NCI-H2081 treated with DMSO at 0.1 percent for 48 hours (cell line): ENCODE measurements at places on chromosomes 12 and 14.

- no peak for DNase-seq
Measured at GRCh38 chr12:132061641-132062430, 82.3 kb downstream of the DDX51 start.

DNA sequence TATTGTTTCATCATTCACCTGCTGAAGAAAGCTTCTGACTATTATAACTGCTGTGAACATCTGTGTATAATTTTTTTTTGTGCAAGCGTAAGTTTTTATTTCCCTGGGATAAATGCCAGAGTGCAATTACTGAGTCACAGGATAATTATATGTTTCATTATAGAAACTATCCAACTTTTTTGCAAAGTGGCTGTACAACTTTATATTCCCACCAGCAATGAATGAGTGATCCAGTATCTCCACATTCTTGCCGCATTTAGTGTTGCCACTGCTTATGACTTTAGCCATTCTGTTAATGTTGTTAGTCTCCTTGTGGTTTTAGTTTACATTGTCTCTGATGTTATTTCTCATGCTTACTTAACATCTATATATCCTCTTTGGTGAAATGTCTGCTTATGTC lies 88.1 kb upstream of the CCDC175 start:
- DNase-seq, result no peak

GRCh38 chr14:68282479-68283377 lies 463.1 kb downstream of the RAD51B start:
- DNase-seq, result no peak

DNA sequence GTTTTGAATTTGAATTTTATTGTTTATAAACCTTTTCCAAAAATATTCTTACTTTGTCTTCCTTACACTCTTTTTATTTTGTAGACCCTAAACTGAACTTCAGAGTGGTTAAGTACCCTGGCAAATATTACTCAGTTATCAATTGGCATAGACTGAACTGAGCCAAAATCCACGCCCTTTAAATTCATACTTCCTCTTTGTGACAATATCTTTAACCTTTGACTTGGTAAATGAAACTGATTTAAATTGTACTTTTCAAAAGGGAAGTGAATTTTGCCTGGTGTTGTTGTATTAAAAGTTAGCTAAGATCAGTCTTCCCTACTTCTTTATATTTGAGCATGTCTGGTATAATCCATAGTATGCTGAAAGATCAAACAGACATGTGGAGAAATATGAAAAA lies 184.3 kb upstream of the USP15 start:
- no peak for DNase-seq

GRCh38 chr14:32560209-32560857 lies 231.2 kb downstream of the AKAP6 start:
- DNase-seq, result peak; percentile 38

DNA sequence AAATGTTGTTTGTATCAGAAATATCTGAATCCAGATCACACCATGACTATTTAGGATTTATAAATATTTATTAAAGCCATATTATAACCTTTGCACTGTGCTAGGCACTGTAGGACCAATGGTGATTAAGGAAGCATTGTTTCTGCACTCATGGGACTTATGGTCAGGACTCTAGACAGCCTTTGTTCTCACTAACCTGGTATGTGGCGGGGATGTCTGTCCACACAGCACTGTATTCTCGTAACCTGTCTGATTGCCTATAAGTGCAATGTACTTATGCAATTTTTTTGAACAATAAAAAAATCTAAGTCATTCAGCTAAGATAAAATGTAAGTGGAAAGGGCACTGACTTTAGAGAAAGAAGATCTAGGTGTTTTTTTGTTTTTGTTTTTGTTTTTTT lies 6.7 kb upstream of the SSPN start:
- no peak for DNase-seq

- no peak for DNase-seq
Measured at GRCh38 chr14:93903342-93904184, 23.6 kb upstream of the FAM181A start.

GRCh38 chr12:87728931-87729593 lies 300.1 kb downstream of the C12orf50 start:
- DNase-seq, result no peak

DNA sequence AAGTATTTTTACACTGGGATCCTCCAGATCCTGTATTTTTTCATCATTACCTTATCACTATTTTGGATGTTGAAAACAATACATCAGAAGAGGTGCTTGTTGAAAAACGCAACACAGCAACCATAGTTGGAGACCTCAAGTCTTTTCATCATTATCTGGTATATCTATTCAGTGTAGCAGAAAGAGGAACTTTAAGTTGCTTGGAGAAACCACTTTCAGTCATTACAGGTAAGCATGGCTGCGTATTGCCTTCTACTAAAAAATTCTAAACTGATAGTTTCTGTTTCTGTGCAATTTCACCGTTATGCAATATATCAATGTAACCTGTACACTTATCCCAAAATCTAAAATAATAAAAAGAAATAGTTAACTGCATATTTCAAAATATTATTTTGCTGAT lies 32.2 kb upstream of the PTPRQ start:
- no peak for DNase-seq

DNA sequence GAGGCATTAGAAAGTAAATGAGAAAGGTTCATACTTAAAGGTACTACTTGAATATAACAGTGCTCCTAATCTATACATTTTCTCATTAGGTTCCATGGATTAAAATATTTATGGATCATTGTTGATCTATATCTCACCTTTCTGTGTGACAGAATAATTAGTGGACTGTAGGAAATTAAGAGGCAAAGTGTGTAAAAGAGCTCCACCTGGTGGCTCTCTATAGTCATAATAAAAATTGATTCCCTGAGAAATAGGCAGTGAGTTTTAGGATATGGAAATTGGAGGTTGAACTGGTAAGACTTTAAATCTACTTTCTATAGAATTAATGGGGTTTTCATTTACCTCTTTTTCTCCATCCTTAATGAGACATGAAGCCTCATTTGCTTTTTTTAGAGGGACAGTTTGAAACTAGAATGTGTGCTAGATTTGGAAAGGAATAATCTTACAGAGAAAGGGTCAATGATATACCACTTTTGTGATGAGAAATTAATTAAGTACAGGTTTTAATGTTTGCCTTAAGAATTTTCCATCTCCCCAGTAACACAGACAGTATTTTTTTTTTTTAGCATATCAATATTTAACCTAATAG lies 11.8 kb upstream of the DERA start:
- DNase-seq, result no peak

GRCh38 chr14:75521415-75522199 lies 662 bp upstream of the BATF start:
- DNase-seq, result no peak

DNA sequence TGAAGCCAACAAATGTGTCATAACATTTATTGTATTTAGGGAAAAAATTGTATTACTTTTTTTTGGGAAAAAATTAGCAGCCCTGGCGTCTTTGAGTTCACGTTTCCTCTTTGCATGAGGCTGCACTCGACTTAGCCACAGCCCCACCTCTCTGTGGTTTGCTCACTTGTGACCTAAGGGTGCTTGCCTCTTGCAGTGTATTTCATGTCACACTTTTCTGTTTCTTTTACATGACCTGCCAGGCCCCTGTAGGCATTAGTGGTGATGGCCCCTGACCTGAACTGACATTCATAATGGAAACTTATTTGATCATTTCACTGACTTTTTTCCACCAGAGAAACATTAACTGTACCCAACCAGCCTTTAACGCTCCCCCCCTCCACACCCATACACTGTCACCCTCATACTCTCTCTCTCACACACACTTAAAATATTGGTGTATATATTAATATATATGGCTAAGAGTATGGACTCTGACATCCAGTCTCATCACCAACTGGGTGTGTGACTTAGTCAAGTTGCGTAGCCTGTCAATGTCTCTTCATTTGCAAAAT lies 122.9 kb downstream of the PRKCH start:
- no peak for DNase-seq

DNA sequence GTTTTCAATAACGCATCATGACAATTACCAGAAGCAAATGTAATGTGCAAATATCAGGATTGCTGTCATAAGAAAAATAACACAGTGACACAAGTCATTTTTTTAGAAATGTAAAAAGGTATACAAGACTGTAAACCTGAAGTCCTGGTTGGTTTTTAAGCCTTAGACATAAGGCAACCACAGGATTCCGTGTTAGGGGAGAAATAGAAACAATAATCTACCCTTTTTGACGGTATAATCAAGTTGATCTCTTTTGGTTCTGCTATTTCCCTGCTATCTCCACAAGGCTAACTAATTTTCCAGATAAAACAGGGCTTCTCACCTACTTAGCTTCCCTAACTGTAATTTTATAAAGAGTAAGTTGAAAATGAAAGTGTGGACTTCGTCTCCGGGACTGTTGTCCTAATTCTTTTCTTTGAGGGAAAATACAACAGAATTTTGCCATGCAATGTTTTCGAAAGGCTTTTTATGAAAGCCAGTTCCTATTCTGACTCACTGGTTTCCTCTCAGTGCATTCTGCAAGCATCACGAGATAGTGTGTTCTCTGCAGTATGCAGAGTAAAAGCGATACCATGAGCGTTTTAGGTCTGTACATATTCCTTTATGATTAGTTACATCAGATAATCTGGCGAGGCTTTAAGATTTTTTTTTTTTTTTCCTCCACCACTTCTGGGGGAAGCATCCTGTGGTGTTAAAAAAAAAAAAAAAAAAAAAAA lies 10.6 kb downstream of the MYO1H start:
- DNase-seq, result no peak

DNA sequence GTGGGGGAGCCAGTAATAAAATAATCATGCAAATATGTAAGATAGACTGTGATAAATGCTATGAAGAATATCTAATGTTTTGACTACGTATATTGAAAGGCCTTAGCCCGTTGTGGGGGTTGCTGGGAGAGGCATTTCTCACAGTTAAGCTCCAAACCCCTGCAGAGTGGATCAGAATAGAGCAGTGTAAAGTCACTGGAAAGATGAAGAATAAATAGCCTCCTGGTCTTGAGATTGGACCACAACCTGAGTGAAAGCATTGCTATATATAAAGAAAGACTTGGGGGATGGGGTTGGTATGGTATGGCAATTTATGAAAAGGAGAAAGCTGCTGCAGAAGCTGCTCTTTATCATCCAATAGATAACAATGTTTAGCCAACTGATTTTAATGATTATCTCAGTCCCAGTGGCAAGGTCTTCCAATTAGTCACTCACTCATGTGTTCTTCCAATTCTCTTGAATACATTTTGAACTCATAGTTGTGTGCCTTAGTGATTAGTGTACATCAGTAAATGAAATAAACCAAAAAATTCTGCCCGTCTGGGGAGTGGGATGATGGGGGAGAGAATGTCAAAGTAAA lies 10.2 kb downstream of the PLEKHA5 start:
- no peak for DNase-seq

DNA sequence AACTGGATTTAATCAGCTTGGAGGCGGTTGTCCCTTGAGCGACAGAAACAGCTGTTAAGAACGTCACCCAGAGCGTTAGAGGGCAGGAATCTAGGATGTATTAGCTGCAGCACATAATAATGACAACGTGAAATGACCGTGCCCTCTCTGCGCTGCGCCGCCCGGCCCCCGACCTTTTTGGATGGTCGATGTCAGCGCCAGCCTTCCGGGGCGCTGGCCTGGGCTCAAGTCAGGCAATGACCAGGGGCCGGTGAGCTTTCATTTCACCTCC lies 427 bp upstream of the TMEM120B start:
- no peak for DNase-seq

- no peak for DNase-seq
Measured at GRCh38 chr12:89427508-89428156, 75.3 kb upstream of the DUSP6 start.

DNA sequence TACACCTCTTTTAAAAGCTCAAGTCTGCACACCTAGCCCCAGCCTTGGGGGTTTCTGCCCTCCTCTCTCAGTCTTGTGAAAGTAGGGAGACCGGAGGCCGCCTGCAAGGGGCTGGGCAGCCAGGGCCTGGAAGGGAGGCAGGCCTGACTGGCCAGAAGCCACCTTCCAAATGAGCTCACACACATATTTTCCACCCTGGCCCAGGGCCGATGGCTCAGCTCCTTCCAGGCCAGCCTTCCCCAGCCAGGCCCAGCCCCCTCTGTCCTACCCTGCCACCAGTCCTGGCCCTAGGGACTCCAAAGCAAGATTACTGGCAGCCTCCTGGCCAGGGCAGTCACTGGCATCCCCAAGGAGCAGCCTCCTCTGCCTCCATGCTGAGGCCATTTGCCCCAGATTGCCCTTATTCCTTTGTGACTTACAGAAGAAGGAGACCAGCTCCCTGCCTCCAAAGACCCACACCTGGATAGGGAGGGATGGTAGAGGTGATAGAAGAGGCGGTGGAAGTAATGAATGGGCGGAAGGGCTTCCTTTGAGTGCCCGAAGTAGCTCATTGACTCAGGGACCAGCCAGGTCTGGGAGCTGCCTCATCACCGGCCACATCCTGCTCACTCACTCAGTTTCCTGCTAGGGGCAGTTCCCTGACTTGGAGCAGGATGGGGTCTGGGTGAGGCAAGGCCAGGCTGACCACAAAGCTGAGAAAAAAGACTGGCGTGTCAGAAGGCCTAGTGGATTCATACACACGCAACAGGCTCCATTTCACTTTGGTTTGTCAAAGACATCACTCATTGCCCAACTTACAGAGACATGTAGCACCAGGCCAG lies 14.8 kb downstream of the MMP14 start:
- no peak for DNase-seq

DNA sequence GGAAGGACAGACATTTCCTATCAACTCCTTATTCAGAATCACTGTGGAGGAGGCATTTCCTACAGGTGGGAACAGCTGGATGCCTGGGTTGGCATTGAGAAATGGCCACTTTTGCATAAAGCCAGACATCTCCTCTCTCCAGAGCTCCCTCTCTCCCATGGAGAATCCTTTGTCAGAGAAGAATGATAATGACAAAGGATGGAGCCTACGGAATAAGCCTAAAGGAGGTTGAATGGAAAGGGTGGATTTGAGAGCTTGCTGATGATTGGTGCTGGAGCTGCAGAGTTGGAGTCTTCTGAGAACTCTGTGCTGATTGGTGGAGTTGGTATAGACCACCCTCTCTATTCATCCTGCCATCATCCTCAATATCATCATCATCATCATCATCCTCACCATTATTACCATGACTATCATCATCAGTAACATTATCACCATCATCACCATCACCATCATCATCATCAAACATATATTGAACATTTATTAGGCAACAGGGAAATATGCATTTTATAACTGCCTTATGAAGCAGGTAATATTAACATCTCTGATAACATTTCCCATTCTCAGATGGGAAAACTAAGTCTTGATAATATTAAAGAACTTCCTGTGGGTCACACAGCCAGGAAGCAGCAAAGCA lies 89.2 kb upstream of the HSPB8 start:
- DNase-seq, result no peak

DNA sequence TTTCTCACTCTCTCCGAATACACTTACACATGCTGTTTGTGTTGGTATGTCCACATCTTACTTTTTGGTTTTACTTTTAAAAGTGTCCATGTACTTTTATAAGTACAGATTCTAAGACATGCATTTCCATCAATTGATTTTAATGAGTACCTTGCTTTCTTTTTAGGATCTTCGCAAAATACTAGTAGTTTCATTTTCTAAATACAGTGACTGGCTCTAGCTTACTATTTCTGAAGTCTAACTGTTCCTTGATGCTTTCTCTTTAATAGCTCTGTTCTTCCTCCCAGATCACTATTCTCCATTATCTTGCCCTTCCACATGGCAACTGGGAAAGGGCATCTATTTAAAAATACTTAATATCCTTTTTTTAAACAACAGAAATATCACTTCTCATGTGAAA lies 164.1 kb downstream of the KITLG start:
- DNase-seq, result no peak

GRCh38 chr14:79111987-79112501 lies 941.9 kb downstream of the NRXN3 start:
- no peak for DNase-seq

- no peak for DNase-seq
Measured at GRCh38 chr12:8665759-8666158, 3.1 kb upstream of the MFAP5 start.
